SW 1271 (cell line): ENCODE measurements at places on chromosomes 6 and 20.

DNA sequence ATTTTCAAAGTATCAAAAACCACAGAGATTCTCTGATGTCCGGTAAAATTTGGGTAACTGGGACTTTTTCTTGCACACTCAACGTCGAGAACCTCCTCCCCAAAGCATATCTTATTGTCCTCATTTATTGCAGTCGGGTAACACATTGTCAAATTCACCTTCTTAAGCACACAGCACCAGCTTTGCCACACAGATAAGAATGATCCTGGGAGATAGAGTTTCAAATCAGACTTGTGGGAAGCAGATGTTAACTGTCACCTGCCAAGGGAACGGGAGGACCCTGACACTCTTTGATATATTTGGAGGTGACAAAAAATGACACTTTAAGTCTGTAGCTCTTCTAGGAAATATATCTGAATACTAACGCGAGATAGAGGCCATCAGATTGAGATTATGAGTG, 282.1 kb upstream of the BMP2 start:
- DNase-seq: no peak

GRCh38 chr6:37783856-37784584, 35.5 kb upstream of the ZFAND3 start:
- DNase-seq: no peak

DNA sequence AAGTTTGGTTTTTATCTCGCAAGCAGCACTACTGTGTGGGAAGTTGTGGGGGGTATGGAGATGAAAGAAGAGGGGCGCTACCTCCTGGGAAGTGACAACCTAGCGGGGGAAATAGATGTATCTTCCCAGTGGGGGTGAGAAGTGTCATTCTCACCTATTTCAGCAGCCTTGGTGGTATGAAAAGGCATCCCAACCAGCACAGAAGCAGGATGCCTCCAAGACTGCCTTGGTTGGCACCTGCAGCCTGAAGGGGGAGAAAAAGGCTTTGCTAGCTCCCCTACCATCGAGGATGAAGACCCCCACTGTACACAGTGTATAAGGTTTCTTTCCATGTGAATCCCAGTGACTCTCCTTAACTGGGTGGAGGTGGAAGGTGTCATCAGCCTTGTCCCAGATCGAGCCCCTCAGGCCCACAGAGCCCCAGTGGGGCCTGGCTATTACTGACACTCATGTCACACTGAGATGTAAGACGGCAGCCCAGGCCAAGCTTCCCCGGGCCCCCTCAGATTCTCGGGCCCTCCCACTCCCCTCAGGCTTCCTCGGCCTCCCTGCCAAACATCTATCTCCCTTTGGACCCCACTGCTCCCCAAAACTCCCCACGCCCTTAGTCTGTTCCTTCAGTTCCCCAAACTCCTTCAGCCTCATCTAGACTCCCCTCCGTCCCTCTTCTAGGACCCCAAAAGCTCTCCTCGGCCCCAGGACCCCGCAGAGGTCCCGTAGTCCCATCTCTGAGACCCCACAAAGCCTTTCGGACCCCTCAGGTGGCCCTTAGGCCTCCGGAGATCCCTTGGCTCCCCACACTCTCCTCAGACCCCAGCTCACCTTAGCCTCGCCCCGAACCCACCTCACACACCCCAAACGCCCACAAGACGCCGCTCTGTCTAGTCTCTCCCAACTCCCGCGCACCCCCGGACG, 688 bp downstream of the COMMD7 start:
- no peak for DNase-seq

DNA sequence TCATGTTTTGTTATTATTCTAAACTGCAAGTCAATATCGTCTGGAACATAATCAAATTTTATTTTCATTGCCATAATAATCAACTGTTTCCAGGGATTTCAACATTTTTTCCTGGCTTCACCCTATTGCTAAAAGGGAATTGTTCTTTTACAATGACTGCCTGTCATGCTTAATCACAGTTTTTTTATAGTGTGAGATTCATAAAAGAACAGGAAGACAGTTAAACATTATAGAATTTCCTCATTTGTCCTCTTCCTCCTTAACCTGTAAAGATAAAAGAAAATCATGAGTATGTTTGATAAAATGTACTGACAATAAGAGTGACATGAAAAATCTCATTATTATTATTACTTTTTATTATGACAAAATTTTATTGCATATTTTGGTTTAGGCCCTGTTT, 73.3 kb upstream of the CENPW start:
- no peak for DNase-seq

GRCh38 chr20:53899351-53900167, 170.8 kb downstream of the BCAS1 start:
- peak; percentile 31 for DNase-seq

DNA sequence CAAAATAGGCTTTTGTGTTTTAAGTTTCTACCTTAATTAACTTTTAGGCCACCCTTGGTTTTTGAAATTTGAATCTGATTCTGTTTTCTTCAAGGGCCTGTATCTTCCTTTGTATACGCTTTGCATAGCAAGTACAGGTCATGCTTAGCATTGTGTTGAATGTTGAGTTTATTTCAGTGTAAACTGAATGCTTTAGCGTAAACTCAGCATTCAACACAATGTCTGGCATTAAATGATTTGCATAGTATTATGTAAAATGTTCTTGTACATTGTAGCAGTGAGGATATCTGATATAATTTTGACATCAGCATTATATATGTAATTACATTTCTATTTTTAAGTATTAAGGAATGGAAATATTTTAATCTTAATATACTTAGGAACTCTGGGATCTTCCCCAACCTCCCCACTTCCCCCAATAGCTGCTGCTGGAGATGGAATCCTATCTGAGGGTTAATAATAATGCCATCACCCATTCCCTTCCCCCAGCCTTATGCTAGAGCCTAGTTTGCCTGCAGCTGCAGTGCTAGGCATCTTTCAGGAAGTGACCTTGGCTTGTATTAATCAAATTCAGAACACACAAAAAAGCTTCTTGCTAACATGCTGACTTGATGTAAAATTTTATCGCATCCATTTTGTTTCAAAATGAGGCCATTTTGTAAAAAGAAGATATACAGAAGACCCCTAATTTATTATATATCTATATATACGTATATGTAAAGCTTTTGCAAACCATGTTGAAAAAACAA, 73.1 kb downstream of the NCOA3 start:
- no peak for DNase-seq

GRCh38 chr6:121912905-121913304, 477.5 kb downstream of the GJA1 start:
- DNase-seq: no peak

DNA sequence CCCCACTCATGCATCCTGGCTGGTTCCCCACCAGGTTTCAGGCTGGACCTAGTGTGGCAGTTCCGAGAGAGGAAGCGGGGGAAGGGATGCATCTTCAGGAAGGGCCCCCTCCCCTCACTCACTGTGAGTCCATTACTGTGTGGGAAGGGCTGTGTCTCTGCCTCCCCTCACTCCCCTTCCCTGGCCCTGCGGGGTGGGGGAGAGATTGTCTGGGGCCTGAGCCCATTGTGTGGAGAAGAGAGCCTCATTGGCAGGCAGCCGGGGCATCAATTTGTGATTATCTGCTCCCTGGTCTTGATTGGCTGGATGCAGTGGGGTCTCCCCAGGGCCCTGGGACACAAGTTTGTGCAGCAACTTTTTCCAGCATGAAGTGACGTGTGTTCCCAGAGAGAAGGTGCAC, 4.1 kb upstream of the MYT1 start:
- DNase-seq: no peak

DNA sequence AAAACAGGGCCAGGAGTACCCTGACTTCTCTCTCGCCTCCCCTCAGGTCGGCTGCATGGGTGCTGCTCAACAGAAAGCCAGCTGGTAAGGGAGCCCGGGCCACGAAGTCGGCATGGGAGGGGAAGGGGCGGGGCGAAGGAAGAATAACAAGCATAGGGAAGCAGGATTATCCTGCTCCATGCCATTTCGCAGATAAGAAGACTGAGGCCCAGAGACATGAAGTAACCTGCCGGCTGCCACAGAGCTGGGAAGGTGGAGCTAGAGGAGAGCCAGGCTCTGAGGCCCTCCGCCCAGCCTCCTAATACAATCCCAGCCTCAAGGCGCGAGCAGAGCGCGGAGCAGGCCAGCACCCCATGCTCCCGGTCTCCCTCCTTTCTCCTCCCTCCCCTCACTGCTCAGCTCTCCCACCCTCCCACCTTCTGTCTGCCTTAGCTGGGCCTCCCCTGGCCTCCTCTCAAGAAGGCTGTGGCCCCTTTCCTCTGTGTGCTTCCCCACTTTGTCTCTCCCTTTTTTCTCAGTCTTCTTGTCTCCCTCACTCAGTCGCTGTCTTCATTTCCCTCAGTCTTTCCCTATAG, 13.2 kb upstream of the HMGA1 start:
- no peak for DNase-seq

- DNase-seq: no peak
These were observed 1.7 kb downstream of the DIDO1 start for GRCh38 chr20:62924442-62925075.

GRCh38 chr20:59810449-59811187, 122.8 kb downstream of the SYCP2 start:
- no peak for DNase-seq

GRCh38 chr6:43773050-43773979, 3.3 kb downstream of the VEGFA start:
- peak; percentile 29 for DNase-seq

GRCh38 chr20:56722042-56722441, 92.9 kb downstream of the TFAP2C start:
- DNase-seq: no peak

DNA sequence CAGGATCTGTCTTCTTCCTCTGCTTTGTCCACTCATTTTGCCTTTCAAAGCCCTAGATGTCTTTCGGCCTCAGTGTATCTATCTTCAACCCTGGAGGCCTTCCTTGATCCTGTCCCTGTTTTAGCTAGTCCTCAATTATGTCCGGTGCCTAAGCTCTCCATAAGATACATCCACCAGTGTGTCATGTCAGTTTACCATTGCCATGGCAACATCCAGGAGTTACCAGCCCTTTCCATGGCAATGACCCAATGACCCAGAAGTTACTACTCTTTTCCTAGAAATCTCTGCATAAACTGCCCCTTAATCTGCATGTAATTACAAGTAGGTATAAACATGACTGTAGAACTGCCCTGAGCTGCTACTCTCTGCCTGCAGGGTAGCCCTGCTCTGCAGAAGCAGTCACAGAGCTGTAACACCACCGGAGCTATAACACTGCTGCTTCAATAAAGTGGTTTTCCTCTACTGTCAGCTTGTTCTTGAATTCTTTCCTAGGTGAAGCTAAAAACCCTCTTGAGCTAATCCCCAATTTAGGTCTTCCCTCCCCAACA, 712.1 kb upstream of the AGPAT4 start:
- DNase-seq: no peak

- DNase-seq: no peak
These were observed 14.7 kb downstream of the DSE start for GRCh38 chr6:116385459-116385802.

DNA sequence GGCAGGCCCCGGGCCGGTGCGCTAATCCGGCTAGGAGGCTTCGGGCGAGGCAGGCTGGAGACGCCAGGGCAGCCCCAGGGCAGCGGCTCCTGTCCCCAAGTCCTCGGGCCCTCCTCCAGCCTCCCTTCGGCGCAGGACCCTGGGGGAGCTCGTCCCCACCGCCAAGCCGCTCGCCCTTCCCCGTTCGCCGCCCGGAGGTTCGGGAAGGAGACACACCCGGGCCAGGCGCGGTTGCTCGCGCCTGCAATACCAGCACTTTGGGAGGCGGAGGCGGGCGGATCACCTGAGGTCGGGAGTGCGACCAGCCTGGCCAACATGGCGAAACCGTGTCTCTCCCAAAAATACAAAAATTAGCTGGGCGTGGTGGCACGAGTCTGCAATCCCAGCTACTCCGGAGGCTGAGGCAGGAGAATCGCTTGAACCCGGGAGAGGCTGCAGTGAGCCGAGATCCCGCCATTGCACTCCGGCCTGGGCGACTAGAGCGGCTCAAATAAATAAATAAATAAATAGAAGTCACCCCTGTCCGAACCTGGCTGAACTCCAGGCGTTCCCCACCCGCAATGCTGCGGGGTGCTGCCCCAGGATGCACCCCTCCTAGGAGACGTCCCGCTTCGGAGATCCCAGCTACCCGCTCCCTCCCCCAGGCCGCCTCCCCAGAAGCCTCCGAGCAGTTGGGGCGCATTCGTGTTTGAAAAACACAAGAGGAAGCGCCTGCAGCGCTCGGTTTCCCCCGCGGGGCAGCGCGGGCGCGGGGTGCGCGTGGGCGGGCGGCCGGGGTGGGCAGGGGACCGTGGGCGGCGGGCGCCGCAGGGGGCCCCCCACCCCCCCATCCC, 27.5 kb downstream of the SERPINB9 start:
- no peak for DNase-seq

GRCh38 chr6:158109748-158110147, 58.3 kb downstream of the SERAC1 start:
- DNase-seq: no peak

DNA sequence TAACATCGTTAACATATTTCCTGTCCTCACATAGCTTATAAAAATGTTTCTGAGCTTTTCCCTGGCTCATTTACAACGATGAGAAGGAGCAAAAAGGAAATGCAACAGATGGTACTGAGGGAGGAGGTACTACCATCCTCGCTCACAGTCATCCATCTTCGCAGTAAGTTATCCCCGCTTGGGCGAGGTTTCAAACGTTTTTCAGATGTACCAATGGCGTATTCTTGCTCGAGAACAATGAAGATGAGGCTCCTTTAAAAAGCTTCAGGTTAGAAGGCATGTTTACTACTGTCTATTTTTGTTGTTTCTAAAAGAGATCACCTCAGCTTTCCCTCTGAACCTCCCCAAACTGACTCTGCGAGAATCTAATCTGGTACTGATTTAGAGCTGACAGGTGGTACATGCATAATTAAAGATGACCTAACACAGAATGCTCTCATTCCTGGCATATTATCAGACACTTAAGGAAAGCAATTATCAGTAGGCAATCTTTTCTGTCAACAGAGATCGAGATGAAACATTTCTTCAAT, 178.7 kb downstream of the GJA10 start:
- no peak for DNase-seq

DNA sequence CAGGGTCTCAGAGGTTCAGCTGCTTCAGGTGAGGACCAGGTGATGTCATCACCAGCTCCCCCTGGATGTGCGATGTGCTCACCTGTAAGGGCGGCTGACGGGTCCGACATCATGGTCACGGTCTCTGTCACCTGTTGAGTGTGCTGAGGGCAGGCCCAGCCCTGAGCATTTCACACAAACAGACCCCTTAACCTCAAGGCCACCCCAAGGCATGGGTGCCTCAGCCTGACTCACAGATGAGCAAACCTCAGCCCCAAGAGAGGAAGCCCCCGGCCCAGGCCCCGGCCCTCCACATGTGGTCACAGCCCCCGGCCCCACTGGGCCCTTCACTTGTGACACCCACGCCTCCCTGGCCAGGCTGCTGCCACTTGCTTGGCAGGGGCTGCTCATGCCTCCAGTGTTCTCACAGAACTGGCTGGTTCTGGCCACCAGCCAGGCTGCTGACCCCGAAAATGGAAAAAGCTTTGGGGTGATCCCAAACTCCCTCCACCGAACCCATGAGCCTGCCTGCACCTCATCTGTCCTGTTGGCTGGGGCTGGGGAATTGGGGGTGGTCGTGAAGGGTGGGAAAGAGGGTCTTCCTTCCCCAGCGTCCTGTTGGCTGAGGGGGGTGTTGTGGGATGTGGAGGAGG, 33.3 kb downstream of the PRR18 start:
- DNase-seq: no peak

- no peak for DNase-seq
These were observed 180.9 kb downstream of the TTLL2 start for GRCh38 chr6:167505782-167506181.
